GM12891 (cell line): ENCODE measurements at places on chromosomes 6 and 20.

GRCh38 chr6:11637266-11637665, 99.7 kb downstream of the TMEM170B start:
- no peak for DNase-seq

DNA sequence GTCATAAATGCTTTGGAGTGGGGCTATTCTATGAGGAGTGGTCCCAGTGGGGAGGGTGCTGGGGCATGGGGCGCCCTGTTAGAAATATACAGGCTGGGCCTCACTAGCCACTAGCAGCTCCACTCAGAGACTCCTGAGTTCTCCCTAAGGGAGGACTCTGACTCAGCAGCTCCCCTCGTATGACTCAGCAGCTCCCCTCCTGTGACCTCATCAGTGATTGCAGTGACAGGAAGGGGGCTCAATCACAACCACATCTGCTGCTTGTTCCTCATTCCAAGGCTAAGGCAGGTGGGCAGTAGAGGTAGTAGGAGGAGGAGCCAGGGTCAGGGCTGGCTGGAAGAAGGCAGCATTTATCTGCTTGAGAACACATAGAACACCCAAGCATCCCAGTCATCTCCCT, 73.7 kb downstream of the PRND start:
- no peak for DNase-seq

DNA sequence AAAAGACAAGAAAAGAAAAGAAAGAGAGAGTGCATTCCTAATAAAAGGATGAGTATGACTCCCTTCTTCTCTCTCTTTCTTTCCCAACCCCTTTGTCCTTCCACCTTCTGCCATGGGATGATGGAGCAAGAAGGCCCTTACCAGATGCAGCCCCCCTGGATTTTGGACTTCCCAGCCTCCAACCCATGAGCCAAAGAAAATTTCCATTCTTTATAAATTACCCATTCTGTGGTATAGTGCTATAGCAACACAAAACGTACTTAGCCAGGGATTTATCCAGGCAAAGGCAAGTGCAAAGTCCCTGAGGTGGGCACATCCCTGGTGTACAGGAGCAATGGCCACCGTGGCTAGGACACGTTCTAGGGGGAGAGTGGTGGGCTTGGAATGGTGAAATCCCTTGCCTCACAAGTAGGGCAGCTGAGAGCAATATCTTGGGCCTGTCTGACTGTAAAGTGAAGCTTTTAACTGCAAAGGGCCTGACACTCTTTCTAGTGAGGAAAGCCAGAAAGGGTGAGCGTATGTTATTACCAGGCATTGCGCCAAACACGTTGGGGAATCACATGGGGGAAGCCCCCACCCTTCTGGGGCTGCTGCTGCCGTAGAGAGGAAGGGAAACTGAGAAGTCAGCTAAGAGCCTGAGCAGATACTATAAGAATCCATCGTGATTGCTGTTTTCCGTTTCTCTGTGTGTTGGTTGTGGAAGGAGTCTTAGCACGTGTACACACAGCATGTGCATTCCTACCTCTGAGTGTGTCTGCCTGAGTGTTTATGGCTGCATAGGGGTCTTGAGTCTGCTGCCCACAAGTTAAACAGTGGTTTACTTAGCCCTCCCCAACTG, 50.7 kb upstream of the SIRPA start:
- DNase-seq = peak; percentile 66

DNA sequence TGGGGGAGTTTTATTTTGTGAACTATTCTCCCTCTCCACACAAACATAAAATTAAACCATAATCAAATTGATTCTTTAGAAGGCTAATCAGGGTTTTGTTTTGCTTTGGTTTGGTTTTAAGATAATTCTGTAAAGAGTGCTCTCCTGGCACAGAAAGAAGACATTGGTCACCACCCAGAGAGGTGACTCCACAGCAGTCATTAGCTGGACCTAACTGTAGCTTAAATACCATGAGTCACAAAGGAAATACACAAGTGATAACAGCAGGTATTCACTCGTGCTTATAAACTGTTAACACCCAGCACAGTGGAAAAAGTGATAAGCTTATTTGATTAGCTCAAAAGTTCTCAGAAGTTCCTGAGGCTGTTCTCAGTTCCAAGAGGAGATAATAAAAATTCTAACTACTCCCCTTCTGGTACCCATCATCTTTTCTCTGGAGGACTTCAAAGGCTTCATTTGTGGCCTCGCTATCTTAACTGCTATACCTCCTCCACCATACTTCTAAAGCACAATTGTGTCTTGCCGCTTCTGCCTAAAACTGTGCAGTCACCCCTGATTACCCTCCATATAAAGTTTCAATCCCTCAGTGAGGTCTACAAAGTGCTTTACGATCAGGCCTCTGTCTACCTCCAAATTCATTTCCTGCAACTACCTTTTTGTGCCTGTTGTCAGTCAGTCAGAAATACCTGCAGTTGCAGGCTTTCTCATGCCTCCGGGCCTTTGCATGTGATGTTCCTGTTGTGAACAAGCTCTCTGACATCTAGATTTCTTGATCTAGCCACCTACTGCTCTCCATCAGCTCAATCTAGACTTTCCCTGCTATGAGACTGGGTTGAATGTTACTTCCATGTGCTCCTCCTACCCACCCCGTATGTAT, 201.1 kb downstream of the SAMD5 start:
- DNase-seq = no peak

- no peak for DNase-seq
Measured at GRCh38 chr20:40506537-40506939, 182.5 kb downstream of the MAFB start.

DNA sequence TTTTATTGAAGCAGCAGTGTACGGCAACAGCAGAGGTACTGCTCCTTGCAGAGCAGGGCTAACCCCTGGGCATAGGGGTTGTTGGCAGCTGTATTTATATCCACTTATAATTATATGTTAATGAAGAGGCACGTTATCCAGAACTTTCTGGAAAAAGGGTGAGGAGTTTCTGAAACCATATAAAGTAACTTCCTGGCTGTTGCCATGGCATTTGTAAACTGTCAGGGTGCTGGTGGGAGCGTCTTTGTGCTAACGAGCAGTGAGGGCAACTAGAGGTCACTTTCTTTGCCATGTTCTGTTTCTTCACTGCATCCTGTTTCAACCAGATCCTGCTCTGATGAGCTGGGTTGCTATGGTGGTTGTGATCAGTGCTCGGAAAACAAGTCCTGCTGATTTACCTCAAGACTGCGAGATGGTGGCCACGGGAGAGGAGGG, 11.1 kb upstream of the ARFGEF2 start:
- DNase-seq = no peak

GRCh38 chr6:71433441-71433840, 144.8 kb downstream of the OGFRL1 start:
- DNase-seq = no peak

DNA sequence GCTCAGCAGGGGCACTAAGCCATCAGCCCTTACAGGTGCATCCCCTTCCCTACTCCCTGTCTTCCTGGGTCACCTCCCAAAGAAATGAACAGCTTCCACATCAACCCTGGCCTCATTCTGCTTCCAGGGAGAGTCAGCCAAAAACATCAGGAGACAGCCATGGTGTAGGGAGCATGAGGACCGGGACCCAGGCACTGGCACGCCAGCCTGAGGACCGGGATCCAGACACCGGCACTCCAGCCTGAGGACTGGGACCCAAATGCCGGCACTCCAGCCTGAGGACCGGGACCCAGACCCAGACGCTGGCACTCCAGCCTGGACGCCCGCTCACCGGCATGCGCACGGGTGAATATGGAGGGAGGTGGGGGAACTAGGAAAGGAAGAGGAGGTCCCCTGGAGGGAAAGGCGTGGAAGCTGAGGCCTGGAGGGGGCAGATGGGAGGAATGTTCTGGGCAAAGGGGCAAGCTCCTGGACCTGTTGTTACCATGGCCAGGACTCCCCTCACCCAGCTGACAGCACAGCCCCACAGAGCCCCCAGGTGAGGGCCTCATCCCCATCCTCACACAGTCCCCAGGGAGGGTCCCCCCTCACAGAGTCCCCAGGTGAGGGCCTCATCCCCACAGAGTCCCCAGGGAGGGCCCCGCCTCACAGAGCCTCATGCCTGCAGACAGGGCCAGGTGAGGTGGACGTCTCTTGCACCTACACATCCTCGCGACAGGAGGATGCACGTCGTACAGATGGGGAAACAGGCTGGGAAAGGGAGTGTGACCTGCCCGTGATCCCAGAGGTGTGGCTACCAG, 26.0 kb upstream of the MRGBP start:
- no peak for DNase-seq

DNA sequence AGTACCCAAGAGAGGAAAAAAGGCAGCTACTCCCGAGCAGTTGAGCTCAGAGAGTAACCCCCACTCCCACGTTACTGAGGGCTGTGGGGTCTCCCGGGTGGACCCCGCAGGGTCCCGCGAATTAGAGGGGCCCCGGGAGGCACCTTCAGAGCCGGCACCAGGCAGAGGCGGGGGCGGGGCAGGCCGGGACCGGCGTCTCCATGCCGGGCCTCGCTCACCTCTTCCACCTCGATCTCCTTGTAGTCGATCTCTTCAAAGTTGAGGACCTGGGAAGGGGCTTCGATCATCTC, 381 bp downstream of the MAP3K7 start:
- no peak for DNase-seq

GRCh38 chr6:115612796-115613479, 447.8 kb downstream of the FRK start:
- DNase-seq = no peak

DNA sequence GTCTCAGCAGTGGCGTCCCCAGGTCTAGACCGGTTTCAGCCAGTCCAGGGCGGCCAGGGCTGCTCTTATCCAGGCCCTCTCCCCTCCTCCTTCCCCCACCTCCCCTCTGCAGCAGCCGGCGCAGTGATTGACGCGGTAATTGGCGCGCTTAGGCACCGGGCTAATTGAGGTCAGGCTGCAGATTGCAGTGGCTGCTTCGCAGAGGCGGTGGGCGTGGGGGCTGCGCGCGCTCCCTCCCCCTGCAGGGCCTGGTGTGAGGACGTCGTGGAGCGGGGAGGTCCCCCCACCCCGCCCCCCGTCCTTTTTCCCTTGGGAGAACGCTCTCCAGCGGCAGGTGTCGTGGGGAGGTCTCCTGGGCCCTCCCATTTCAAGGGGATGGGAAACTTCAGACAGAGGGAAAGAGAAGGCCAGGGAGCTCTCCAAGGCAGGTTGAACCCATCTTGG, 70.4 kb upstream of the BLCAP start:
- DNase-seq = no peak

DNA sequence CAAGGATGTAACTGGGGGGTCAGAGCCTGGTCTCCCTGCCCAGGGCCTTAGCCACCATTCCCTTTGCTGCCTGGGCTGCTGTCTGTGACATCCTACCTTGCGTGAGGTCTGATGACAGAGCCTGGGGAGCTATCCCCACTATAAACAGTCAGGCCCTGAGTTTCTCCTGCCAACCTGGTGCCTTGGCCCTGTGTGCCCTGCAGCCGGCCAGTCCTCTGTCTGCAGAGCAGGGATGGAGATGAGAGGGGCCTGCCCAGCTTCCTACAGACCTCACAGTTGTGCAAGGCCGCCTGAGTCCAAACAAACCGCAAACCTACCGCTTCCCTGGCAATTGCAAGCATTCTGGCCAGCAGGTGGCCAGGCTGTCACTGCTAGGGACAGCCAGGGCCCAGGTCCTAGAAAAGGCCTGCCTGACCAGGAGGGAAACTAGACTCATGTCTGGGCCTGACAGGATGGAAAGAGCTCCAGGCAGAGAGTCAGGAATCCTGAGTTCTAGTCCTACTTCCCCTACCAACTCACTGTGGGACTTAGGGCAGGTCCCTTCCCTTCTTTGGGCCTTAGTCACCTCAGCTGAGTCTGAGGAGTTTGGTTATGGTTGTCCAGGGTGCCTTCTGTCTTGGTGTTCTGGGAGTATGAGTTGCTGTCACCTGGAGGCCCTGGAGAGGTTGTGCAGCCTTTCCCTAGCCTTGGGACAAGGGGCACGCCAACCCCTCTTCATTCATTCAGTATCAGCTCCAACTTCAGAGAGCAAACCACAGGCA, 86.2 kb downstream of the VEGFA start:
- DNase-seq = no peak

DNA sequence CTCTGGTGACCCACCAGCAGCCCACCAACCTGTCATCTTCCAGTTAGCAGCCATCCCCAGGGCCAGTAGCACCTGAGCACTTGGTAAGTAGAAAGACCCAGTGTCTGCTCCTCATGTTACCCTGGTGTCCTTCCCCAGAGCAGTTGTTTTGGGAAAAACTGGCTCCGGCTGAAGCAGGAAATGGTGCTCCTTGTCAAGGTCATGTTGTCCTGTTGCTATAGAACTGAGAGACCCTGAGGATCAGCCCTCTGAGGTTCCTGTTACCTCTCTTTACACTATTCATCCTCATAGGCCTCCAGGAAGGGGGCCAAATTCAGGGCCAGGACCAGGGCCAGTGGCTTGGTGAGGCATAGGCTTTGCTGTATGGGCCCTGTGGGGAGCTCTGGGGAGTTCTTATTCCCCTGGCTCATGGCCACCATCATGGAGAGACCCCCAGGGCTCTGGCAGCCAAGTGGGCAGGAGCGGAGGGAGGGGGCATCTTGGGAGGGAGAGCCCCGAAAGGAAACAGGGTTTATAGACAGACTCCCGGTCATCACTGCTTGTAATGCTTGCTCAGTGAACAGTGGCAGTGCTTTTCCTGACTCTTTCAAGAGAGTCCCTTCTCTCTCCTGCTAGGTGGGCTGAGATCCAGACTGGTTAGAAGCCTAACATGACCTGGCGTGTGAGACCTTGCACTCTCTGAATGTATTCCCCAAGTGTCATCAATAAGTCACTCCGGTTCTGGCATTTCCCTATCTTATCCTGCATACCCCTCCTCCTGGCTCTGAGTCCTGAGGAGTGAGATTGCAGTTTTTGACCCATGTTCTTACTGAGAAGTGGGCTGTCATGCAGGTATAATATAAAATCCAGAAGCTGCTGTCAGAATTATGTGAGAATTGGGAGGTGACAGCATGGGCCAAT, 50.7 kb downstream of the PPARD start:
- no peak for DNase-seq

DNA sequence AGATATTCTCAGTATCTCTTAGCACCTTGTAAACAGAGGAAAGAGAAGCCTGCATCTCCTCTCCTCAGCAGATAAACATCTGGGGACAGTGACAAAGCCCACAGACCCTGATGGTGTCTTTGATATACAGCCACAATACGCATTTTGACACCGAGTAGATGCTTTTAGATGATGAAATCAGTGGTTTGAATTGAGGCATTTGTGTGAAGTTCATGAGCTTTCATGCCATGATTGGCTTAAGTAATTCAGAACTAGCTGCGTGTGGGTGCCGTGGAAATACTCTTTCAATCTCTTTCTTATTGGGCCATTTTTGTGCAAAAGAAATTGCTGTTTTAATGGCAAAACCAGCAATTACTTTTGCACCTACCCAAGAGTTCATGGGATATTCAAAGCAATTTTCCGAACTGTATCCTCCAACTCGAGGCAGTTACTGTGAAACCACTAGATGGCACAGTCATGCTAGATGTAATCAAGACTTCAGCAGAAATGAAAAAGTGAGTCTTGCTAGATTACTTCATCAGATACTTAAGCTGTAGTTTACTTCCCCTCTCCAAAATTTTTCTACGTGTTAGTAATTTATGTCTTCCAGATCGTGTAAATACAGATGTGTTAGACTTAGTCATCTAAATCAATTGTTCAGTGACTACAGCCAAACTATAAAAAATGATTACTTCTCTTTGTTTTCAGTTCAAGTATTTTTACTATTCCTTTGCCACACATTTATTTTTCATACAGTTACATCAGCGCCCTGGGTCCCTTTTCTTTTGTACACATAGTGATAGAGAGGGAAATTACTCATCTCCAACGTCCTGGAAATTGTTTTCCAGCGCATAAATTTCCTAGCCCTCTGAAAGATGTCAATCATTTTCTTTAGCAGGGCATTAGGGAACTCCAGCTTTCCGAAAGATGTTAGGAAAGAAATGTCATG, 49.4 kb downstream of the IYD start:
- peak; percentile 42 for DNase-seq

- no peak for DNase-seq
Measured at GRCh38 chr6:168852376-168852884, 401.2 kb downstream of the THBS2 start.
